ENCODE measurements at places on chromosomes 7 and 10.

GRCh38 chr10:104276192-104276591, 7.2 kb downstream of the GSTO2 start:
- DNase-seq: no peak

GRCh38 chr10:34655286-34656170, 159.6 kb downstream of the PARD3 start:
- DNase-seq: peak; percentile 57

DNA sequence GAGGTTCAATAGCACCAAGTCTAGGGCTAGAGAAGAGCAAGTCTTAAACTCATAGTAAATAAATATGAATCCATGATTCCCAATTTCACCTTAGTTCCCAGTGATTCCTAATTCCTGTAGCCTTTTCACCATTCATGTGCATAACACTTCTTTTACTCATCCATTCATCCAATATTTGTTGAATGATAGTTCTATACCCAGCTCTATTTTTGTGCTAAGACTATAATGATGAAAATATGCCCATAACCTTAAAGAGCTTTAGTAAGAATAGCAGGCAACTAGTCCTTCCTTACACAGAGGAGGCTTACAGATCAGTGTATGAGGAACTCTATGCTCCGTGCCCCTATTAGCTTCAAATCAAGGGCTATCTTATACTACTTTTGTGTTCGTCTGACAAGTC, 280.2 kb upstream of the CHRM2 start:
- no peak for DNase-seq

GRCh38 chr7:5591278-5591874, 167.7 kb upstream of the TNRC18 start:
- peak; percentile 50 for DNase-seq

DNA sequence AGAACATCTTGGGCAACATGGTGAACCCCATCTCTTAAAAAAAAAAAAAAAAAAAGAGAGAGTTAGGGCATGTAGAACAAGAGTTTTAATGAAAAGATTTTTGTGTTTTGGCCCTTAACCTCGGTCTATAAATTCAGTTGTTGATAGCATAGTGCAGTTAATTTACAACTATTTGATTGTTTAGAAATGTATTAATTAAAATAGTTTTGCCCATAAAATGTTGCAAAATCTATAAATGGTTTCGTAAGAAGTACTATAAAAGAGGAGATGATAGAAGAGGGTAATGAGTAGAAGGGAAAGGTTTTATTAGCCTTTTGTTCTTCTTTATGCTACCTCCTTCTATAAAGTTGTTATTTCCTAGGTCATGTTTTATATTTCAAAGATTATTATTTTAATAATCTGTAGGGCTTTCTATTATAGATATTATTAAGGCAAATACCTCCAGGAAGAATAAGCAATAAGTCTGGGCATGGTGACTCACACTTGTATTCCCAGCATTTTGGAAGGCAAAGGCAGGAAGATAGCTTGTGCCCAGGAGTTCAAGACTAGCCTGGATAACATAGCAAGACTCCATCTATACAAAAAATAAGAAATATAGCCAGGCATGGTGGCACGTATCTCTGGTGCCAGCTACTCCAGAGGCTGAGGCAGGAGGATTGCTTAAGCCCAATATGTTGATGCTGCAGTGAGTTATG, 73.3 kb downstream of the MCU start:
- DNase-seq: peak; percentile 60

DNA sequence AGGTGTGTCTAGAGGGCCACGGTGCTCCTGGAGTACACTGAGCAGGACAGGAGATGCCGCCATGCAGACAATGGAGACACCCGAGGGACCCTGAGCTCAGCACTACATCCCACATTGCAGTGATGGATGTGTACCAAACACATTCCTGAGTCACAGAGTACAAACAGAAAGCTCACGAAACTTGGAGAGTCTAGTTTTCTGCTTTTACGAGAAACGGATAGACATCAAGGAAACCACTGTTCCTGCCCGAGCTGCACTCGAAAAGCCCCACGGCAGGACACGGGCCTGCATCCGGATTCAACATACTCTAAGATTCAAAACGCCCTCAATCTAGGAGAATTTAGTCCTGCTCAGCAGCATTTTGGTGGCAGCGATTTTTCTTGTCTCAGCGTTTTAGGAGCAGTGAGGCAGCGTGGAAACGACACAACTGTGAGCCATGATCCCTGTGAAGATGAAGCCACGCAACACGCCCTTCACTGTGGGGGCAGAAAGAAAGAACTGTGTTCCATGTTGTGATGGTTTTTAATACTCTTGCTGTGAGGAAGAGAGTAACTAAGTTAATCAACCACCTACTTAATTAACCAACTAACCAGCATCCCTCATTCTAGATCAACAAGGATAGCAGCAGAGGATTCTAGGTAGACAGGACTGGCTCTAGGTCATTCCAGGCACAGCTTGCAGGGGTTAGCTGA, 3.2 kb downstream of the TNS3 start:
- DNase-seq: peak; percentile 73

- DNase-seq: no peak
These were observed 104.1 kb downstream of the PHF14 start for GRCh38 chr7:11077816-11078215.

GRCh38 chr7:92731335-92732063, 104.9 kb downstream of the CDK6 start:
- DNase-seq: no peak

DNA sequence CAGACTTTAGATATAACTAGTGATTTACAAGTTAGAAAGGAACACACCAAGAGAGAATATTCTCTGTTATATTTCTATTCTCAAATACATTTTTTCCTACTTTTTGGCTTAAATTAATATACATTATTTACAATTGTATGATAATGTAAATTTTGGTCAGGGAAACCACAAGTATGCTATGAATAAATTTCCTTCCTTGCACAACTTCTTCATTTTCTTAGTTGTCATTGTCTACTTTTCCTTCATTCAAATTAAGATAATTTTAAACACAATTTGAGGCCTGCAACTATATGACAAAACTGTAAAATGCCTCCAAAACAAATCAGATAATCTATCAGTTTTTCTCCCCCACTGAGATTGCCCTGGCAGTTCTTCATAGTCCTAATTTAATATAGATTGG, 131.3 kb downstream of the CDK14 start:
- no peak for DNase-seq

DNA sequence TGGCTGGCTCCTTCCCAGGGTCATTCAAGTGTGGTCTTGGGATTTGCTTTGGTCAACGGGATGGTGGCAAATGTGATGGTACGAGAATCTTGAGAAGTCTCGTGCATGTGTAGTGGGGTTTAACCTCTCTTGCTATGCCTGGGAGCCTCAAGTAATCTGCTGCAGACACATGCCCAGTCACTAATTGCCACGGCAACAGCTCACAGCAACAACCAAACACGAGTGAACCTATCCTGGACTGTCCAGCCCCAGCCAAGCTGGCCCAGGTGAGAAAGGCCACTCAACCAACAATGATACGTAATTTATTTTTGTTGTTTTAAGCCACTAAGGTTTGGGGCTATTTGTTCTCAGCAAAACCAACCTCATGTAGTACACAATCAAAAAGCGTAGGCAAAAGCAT, 38.1 kb upstream of the DDC start:
- no peak for DNase-seq

DNA sequence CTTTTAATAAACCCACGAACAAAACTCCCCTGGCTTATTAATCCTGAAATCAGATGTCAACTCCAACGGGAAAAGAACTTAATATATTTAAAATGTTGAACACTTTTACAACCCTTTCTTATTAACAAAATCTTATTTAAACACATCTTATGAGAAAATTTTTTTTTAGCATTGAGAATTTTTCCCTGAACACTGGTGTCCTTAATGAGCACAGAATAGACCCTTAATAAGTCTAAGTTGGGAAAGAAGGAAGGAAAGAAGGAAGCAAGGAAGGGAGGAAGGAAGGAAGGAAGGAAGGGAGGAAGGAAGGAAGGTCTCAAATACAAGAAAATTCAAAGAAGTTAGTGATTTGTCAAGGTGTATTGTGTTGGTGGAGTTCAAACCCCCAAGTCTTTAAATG, 129.2 kb upstream of the COL1A2 start:
- DNase-seq: no peak

- DNase-seq: no peak
These were observed 90.9 kb upstream of the SMNDC1 start for GRCh38 chr10:110395350-110396283.
